ENCODE measurements at places on chromosomes 6 and 20. TPM values are rescaled to one million over a fixed set of nuclear protein-coding genes. Genes with fewer than 3 reads are reported as not detected.

- no peak for DNase-seq
These were observed 56.7 kb upstream of the SMIM29 start for GRCh38 chr6:34305497-34305896.

- DNase-seq, result no peak
These were observed 357.8 kb upstream of the JARID2 start for GRCh38 chr6:14887986-14888574.

TAP1 gene
- polyA plus RNA-seq, result 8.6 TPM

PHIP gene
- 25.0 TPM for polyA plus RNA-seq

DNA sequence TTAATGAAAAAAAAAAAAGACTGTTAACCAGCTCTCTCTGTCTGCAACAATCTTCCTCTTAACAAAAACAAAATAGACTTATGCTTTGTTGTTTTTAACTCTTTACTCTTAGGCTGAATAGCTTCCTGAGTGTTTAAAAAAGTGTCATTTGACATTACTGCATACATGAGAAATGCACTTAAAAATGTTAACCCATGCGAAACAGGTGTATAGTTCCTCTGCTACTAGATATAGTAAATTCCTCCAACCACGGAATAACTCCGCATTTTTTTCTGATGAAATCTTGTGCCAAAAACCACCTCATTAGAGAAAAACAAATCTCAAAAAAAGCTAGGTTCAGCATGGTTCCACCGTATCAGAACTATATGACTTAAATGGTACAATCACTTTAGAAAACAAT lies 426.0 kb downstream of the ADGRB3 start:
- DNase-seq, result no peak

SLC35F1 gene
- 1.3 TPM for polyA plus RNA-seq

DNA sequence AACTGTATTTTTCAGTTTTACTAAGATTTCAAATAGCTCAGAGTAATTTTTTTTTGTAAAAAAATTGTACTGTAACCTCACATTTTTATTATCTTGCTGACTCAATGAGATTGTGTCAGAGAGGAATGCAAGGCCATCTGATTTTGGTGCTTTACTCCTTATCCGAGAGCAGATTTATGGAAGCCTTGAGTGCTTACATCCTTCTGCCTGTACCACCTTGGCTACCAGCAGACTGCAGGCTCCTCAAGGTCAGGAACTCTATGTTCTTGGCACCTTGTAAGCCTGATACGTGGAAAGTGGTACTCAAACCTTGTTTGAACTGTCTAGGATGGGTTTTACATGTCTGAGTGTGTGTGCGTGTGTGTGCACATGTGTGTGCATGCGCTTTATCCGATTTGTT lies 80.1 kb upstream of the MLIP start:
- DNase-seq, result no peak

DNA sequence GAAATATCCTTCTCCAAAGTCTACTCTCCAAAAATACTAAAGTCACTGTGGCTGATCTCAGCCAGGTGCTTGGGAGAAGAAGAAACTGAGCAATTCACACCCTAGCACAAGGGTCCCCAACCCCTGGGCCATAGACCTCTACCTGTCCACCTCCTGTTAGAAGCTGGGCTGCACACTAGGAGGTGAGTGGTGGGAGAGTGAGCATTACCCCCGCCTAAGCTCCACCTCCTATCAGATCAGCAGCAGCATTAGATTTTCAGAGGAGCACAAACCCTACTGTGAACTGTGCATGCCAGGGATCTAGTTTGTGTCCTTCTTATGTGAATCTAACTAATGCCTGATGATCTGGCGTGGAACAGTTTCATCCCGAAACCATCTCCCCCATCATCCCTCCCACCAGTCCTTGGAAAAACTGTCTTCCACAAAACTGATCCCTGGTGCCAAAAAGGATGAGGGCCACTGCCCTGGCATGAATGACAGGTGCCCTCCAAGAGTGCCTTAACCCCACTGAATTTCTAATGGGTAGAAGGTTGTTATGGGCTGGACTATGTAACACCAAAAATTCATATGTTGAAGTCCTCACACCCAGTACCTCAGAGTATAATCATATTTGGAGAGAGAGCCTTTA lies 109.2 kb upstream of the CDYL start:
- no peak for DNase-seq

DNA sequence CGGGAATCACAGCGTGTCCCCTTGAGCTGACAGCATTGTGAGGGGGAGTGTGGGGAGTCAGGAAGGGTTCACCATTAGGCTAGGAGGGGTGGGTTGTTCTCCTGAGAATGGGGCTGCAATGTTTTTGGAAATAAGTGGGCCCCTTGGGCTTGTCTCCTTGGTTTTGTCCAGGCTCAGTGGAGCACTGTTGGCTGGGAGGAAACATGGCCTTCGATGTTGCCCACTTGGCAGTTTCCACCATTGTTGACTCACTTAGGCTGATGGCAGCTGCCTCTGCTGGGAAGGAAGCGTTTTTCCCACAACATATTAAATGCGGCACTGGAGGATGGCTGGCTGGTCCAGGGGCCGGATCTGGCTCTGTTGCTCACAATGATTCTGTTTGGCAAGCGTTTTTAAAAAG lies 512.1 kb downstream of the QKI start:
- DNase-seq, result peak; percentile 33

DNA sequence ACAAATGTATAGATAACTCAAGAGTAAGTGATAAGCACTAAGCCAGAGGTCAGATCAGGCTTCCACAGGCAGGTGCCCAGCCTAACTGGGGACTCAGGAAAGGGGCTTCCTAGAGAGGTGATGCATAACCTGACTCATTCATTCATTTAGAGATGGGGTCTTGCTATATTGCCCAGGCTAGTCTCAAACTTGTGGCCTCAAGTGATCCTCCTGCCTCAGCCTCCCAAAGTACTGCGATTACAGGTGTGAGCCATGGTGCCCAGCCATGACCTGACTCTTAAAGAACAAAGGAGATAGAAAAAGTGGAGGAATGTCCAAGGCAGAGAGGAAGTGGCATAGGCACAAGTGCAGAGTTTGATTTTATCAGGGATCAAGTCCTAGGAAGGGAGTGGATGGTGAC lies 41.9 kb downstream of the GJA10 start:
- no peak for DNase-seq

GRCh38 chr6:43146709-43147688 lies 24.1 kb upstream of the SRF start:
- DNase-seq, result no peak

GRCh38 chr6:158304254-158304653 lies 8.0 kb upstream of the TULP4 start:
- no peak for DNase-seq

ELOVL4 gene
- 1.4 TPM for polyA plus RNA-seq

GRCh38 chr20:20019123-20019522 lies 2.0 kb downstream of the NAA20 start:
- no peak for DNase-seq

DNA sequence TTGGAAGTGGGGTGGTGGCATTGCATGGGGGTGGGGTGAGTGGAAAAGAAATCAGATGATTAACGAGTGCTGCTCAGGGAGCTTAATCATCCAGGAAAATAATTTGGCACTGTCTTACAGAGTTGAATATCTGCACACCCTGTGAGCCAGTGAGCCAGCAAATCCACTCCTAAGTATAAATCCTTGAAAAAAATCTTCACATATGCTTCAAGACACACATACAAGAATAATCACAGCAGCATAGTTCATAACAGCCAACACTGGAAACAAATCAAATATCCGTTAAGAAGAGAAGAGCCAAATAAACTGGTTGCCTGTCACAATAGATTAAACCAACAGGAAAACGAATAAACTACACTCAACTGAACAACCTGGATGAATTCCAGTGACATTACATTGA lies 62.8 kb downstream of the SAMD3 start:
- DNase-seq, result no peak

- no peak for DNase-seq
These were observed 28.7 kb downstream of the SAYSD1 start for GRCh38 chr6:39086294-39086693.

- DNase-seq, result no peak
These were observed 51.8 kb downstream of the RRBP1 start for GRCh38 chr20:17630151-17630805.

GRCh38 chr6:17816921-17817611 lies 110.3 kb upstream of the NUP153 start:
- no peak for DNase-seq

DNA sequence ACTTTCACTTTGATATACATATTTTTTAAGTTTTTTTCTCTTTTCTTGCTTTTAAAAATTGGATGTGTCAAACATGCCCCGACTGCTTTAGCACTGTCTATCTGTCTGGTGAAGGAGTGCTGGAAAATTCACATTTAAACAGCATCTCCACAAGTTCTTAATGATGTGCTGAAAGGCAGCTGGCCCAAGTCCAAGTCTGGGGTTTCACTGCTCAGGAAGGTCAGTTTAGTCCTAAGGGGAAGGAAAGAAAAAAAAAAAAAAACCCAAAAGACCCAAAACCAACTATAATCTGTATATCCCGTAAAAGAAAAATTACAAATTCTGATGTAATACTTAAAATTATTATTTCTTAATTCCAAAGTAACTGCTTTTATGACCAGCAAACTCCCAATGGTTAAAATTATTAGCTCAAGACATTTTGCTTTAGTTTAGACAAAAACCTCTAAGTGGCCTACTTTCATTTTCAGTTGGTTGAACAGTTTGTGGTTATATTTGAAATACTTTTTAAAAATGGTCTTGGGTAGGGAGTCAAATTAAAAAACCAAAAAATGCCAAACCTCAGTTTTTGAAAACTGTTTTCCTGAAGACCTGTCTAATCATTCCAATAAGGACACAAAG lies 79.5 kb upstream of the PREP start:
- DNase-seq, result peak; percentile 24

SLC32A1 gene
- not detected for polyA plus RNA-seq

NCOA6 gene
- polyA plus RNA-seq, result 24.9 TPM

TEAD3 gene
- polyA plus RNA-seq, result 74.7 TPM

GCLC gene
- 9.4 TPM for polyA plus RNA-seq

DNA sequence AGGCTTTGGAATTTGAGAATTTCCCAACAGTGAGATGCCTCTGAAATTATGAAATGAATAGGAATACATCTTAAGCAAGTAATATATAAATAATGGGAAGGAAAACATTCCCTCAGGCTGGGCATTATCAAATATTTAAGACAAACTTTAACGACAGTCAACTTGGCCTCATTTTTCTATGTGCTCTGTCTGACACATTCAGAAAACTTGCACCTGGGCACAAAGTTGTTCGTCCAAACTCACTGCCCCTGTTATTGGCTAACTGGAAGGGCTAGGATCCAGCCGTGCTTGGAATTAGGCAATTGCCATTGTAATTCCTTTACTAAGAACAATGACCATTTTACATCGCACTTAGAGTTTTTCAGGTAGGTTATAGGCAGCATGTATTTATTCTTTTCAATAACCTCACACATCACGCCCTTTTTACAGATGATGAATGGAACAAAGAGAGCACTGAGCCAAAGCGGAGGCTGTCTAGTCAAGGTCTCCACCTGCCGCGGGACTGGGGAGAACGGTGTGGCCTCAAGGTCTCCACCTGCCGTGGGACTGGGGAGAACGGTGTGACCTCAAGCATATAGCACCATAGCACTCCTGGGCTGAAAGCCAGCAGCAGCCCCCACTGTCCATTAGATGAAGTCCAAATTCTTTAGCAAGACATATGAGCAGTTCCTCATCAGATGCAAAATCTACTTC lies 40.7 kb upstream of the FOXQ1 start:
- no peak for DNase-seq

ZC2HC1B gene
- polyA plus RNA-seq, result not detected

DNA sequence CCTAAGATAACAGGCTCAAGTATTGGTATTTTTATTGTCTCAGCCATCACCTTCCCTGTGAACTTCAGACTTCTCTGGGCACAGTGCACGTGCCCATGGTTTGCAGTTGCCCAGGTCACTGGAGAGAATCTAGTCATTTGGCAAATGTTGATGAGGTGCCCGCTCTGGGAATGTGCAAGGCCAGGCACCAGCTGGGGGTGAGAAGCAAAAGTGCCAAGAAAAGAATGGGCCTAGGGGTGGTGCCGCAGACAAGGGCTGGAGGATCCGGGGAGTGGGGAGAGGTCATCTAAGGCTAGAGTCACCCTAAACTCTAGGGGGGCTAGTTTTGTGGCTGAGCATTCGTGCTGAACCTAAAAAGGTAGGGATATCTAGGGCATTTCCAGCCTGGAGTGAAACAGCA lies 57.0 kb upstream of the VSTM2L start:
- no peak for DNase-seq

- peak; percentile 96 for DNase-seq
These were observed at the start of gene TMEM170B for GRCh38 chr6:11537229-11538051. TSS of gene TMEM170B (plus strand) at chr6:11537749. CDS start at chr6:11538278, 529 bp downstream.

DNA sequence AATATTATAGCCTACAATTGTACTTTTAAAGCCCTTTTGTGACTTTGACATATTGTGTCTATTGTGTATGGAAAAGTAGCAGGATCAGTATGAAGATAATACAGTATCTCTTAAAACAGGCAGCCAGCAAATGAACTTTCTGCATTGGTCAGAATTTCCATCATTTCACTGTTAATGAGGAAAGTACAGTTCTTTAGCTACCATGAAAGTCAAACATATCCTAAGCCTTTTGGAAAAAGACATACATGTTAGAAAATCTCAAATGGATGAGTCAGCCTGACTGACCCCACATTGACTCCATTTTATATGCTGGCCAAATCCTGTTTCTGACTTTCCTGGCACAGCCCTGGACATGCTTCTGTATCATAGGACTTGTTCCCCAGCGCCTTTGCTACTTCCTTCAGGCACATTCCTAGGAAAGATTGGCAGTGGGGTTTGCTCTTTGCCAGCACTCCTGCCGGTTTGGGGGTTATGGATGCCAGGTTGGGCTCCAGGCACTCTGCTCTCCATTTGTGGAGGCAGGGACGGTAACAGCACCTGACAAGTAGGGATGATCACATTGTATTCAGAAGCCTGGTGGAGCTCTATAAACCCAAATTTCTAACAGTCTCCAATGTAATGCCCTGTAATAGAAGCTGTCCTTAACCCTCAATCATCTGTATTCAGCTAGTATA lies 43.7 kb downstream of the TOP1 start:
- peak; percentile 70 for DNase-seq

- DNase-seq, result no peak
These were observed 128.7 kb downstream of the TBC1D32 start for GRCh38 chr6:121205569-121205968.

DST gene
- polyA plus RNA-seq, result 174 TPM

DNA sequence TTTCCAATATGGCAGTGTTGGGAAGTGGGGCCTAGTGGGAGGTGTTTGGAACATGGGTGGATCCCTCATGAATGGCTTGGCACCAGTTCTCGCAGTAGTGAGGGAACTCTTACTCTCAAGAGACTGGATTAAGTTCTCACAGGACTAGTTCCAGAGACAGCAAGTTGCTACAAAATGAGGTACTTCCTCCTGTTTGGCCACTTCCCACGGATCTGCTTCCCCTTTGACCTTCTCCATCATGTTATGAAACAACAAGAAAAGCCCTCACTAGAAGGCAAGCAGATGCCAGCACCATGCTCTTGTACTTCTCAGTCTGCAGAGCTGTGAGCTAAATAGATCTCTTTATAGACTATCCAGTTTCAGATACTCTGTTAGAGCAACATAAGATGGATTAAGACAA lies 3.1 kb downstream of the RSPH3 start:
- no peak for DNase-seq

GRCh38 chr6:75188221-75188925 lies 17.5 kb downstream of the COL12A1 start:
- DNase-seq, result no peak
